ENCODE measurements at places on chromosomes 1 and 21.

DNA sequence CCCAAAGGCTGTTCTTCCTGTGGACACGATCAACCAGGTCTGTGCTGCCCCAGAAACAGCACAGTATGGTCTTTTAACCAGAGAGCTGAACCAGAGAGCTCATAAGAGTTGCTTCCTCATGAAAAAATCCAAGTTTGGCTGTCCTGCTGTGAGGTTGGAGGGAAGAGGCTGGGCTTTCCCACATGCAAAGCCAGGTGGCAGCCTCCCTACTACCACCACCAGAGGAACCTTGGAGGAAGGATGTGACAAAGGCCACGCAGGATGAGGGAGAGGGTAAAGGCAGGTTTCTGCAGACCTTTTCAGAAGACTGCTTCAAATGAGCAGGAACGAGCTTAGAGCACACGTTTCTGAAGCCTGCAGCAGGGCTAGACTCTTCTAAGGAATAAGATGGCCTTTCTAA is 27.1 kb downstream of the FAM78B start:
- DNase-seq: no peak

GRCh38 chr1:38958967-38959366 is 17.3 kb upstream of the RHBDL2 start:
- DNase-seq: no peak

GRCh38 chr1:7655354-7655753 is 115.7 kb upstream of the VAMP3 start:
- no peak for DNase-seq

GRCh38 chr1:45846931-45847330 is 43.5 kb downstream of the MAST2 start:
- DNase-seq: no peak

GRCh38 chr1:159753386-159753785 is 27.4 kb upstream of the DUSP23 start:
- DNase-seq: no peak

DNA sequence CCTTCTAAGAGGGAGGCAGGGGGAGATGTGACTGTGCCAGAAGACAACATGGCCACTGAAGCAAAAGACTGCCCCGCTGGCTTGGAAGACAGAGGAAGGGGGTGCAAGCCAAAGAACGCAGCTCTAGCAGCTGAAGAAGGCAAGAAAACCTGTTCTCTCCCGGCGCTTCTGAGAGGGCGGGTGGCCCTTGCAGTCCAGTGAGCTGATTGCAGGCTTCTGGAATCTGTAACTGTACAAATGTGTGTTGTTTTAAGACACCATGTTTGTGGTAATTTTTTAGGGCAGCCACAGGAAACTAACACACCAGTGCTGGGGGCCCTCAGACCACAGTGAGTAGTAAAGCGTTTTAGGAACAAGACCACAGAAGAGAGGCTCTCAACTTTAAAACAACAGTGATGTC is 47.0 kb downstream of the CD46 start:
- no peak for DNase-seq

DNA sequence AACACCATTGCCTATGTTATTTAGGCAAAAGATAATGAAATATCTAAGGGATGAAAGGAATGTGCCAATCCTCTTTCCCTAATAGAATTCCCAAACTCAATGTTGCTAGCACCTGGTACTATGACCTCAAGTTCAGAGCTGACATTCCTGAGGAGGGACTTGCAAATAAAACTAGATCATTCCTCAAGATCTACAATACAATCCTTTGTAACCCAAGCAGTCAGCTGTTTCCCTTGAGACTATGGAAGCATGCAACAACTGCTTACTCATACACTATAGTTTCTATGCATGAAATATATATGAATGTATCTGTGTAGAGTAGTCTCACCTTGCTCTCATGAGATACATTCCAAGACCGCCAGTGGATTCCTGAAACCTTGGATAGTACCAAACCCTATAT is 65.0 kb downstream of the ABL2 start:
- DNase-seq: no peak

DNA sequence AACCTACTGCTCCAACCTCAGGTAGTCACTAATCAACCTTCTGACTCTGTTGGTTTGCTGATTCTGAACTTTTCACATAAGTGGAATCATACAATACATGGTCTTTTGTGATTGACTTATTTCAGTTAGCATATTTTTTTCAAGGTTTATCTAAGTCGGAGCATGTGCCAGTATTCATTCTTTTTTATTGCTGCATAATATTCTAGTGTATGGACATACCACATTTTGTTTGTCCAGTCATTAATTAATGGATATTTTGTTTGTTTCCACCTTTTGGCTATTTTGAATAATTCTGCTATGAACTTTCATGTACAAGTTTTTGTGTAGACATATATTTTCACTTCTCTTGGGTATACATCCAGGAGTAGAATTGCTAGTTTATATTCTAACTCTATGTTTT is 53.0 kb upstream of the LRRN2 start:
- no peak for DNase-seq

DNA sequence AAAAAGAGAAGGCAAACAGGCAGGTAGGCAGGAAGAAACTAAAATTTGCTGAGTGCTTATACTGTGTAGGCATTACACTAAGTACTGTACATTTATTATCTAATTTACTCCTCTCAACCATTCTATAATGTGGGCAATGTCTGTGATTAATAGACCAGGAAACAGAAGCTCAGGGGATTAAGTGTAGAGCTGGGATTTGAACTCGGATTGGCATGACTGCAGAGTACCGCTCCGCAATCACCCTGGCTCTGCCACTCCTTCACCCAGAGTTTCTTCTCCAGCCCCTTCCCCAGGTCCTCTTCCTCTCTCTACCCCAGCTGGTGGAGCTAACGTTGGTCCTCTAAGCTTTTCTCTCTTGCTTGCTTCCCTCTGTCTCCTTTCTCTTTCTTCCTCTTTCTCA is 11.5 kb upstream of the S100A2 start:
- DNase-seq: no peak

- DNase-seq: no peak
Measured at GRCh38 chr21:39077876-39078275, 105.4 kb downstream of the PSMG1 start.

- DNase-seq: no peak
Measured at GRCh38 chr1:39646232-39647081, 7.0 kb upstream of the HEYL start.

- no peak for DNase-seq
Measured at GRCh38 chr1:159779403-159779851, 1.3 kb upstream of the DUSP23 start.

DNA sequence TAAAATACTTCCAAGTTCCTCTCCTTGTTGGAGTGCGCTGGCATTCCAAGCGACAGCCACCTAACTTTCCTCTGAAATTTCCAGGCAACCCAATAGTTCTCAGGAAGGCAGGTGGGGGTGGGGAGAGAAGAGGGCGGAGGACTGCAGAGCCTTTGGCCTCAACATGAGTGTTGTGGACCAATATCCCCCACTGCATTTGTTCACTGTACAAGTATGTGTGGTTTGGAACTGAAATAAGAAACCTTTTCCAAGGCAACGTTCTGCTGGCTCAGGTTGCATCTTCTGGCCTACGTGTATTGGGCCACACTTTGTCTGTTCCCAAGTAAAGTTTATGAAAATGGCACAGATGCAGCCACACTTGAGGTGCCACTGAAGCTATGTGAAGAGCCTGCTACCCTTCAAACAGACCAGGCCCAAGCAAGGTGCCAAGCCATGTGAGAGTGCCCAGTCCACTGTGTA is 153.4 kb downstream of the DHRS3 start:
- no peak for DNase-seq

DNA sequence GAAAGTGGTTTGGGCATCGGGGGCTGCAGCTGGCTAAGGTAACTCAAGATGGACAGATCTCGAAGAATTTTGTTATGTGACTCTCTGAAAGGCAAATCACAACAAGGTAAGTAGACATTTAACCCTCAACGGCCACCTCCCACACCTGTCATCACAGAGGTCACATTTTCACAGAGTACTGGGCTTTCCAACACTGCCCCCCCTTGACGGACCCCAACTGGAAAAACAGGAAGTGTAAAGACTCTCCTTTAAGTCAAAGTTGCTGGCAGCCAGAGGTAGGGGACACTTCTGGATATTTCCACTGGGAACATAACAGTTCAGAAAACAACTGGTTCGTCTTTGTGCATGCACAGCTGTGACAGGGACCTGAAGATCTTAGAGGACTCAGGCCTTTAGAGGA is 22.3 kb downstream of the NOL9 start:
- DNase-seq: no peak

DNA sequence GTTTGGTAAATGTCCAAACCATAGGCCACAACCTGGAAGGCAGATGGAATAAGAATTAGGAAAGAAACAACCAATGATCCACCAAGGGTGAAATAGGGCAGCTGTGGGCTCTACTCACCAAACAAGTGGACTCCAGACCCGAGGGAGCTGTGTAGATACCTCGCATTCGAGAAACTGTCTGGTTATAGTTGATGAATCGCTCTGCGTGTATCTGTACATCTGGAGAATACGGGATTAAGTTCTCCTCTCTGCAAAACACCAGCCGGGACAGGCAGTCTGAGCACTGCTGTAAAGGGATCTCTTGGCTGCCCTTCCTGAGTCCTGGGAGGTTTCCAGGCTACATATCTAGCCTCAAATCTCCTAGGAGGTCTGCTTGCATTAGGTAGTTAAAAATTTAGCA is 9.4 kb upstream of the UBR4 start:
- no peak for DNase-seq

- no peak for DNase-seq
Measured at GRCh38 chr1:35532497-35533223, 24.5 kb downstream of the KIAA0319L start.

- no peak for DNase-seq
Measured at GRCh38 chr1:173100476-173101107, 49.9 kb upstream of the TNFSF18 start.

- DNase-seq: no peak
Measured at GRCh38 chr1:115757326-115757725, 11.2 kb downstream of the CASQ2 start.

- DNase-seq: no peak
Measured at GRCh38 chr1:243667133-243667532, 182.9 kb downstream of the AKT3 start.

- DNase-seq: no peak
Measured at GRCh38 chr1:203335503-203335902, 15.4 kb downstream of the FMOD start.
